Stimulated activated CD4-positive, alpha-beta T cell treated with anti-CD3 and anti-CD28 coated beads, Interleukin-12 subunit alpha, Interleukin-12 subunit beta, amount 100 ng/mL, for 48 hours (primary cell): ENCODE measurements at places on chromosomes 2 and 18.

GRCh38 chr18:32308493-32309120 is 118.8 kb downstream of the MEP1B start:
- no peak for DNase-seq

DNA sequence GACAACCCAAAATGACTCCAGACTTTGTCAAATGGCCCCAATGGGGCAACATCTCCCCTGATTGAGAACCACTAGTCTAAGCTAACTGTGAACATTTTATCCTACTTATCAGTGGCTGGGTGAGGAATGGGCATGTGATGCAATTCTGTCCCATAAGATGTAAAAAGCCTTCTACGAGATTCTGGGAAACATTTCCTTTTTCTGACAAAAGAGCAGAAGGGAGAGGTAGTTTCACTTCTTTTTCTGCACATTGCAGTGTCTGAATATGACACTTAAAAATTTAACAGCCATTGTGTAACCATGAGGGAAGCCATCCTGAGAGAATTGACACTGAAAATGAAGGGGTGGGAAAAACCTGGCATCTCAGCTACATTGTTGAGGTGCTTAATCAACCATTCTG is 17.3 kb upstream of the MARCHF4 start:
- no peak for DNase-seq

GRCh38 chr18:50422286-50422898 is 47.5 kb downstream of the SKA1 start:
- DNase-seq, result no peak

GRCh38 chr18:61335684-61336555 is 2.7 kb downstream of the CDH20 start:
- no peak for DNase-seq

DNA sequence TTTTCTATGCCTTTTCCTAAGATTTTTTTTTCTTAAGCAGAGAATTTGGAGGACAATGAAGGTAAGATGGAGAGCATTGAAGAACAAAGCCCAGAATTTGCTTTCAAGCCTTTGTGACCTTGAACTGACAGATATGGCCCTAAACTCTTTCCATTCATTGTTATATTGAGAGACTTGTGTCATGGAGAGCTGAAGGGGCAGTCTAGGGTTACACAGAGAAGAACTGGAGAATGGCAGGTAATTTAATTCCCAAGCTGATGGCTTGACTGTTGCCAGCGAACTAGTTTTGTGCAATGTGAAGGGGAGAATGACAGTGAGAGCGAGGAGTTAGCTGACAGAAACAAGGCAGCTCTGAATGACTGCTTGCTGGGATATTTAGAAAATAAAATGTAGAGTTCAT is 1344.2 kb downstream of the LRP1B start:
- DNase-seq, result no peak
